Posterior vena cava (tissue), 2 donors: ENCODE measurements at places on chromosomes 5 and 9.

- no peak for DNase-seq
These were observed 79.1 kb downstream of the TRIO start for GRCh38 chr5:14222206-14222605.

DNA sequence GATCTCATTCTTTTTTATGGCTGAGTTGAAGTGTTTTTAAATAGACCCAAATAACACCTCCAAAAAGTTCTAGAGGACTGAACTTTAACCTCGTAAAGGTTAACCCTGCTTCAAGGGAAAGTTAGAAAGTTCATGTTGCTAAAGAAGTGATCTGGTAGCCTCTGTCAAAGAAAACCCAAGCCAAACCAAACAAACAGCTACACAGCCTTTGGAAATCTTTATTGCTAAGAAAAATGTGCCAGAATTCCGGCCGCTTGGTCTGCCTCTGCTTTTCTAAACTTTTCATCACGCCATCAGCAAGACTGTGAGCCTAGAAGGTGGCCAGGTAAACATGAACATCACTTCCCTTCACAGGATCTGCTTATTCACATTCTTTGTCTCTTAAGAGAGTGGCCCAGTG is 17.9 kb downstream of the FUBP3 start:
- no peak for DNase-seq

GRCh38 chr9:9719373-9720112 is 893.3 kb downstream of the PTPRD start:
- DNase-seq = no peak

- DNase-seq = peak; percentile 48
These were observed 67.8 kb downstream of the NRG2 start for GRCh38 chr5:139975306-139975705.

DNA sequence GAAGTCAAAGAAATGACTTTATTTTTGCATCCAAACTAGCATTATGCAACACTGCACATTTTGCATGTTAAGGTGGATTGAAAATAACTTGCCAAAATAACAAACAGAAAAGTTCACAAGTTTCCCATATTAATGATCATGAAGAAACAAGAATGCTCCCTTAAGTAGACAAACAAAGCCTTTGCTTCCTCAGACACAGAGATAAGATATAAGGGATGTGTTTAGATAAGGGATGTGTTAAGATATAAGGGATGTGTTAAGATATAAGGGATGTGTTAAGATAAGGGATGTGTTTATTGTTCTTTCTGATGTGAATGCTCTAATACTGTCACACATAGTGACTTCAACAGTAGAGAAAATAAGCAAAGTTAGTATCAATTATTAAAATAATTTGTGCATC is 174.8 kb downstream of the GABRG2 start:
- DNase-seq = no peak
